ENCODE measurements at places on chromosomes 1 and 21.
A peak's percentile ranks its signal among the peaks of the same experiment; 100 is the strongest.

- no peak for DNase-seq
Measured at GRCh38 chr1:182842265-182842664, 3.1 kb downstream of the DHX9 start.

- no peak for DNase-seq
Measured at GRCh38 chr1:11690397-11691301, 861 bp upstream of the DRAXIN start.

DNA sequence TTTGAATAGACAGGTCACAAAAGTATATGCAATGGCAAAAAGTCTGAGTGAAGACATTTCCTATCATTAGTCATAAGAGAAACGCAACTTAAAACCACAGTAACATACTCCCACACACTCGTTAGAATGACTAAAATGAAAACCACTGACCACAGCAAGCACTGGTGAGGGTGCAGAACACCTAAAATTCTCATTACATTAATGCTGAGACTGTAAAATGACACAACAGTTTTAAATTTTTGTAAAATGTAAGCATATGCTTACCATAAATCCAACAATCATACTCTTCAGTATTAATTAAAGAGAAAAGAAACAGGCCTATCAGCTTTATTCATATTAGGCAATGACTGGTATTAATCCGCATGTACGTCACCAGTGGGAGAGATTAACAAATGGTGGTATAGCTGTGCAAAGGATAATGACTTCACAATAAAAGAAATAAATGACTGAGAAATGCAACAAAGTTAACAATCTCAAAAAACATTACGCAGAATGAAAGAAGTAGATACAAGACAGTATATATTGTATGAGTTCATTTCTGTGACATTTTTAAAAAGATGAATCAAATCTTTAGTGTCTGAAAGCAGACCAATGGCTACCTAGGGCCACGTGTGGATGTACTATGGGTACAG, 253.5 kb downstream of the AKT3 start:
- DNase-seq = no peak

GRCh38 chr1:22253012-22253790, 110.3 kb upstream of the WNT4 start:
- no peak for DNase-seq

DNA sequence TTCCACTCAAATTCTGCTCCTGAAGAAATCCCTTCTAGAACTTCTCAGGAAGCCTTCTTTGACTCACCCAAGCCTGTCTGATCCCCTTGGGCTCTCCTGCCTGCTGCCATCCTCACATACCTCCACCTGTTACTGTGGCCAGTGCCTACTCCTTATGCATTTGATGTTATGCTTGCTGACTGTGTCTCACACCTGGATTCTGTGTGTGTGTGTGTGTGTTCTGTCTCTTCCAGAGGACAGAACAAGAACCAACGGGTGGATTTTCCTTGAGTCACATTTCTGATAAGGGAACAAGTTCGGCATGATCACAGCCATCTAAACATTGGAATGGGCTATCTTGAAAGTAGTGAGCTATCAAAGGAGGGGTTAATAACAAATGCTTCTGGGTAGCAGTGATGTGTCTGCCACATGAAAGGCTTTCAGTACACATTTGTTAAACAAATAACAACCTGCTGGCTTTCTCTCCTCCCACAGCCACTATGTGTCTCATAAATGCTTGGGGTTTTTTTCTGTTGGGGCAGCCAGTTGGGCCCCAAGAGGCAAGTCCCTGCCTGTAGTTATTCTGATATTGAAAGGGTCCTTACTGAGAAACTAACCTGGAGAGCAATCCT, 8.9 kb upstream of the GPR37L1 start:
- no peak for DNase-seq

DNA sequence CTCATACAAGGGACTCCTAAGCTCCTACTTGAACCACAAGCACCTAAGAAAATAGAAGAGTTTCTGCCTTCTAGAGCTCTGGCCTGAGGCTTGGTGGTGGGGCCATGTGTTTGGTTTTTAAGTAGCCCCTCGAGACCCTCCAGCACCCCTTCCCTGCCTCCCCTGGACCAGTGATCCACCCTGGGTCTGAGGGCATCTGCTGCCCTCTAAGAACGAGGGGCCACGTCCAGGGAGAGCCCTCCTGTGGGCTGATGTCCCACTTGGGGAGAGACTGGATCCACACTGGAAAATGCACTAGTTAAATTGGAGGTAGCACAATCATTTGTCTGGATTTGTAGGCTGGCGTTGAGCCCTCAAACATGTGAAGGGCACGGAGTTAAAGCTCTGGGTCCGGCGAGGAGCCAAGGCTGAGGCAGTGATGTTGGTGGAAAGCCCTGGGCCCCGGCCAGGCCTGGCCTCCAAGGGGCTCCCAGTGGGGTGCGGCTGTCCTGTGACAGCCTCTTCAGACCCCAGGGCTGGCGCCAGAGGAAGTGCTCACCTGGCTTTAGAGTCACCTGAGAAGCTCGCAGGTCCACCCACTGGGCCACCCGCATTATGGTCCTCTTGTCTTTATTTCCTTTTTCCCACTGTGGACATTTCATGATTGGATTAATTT, 65.2 kb downstream of the SLC37A1 start:
- peak; percentile 8 for DNase-seq

GRCh38 chr1:66739401-66740157, 12.7 kb upstream of the DYNLT5 start:
- DNase-seq = no peak

DNA sequence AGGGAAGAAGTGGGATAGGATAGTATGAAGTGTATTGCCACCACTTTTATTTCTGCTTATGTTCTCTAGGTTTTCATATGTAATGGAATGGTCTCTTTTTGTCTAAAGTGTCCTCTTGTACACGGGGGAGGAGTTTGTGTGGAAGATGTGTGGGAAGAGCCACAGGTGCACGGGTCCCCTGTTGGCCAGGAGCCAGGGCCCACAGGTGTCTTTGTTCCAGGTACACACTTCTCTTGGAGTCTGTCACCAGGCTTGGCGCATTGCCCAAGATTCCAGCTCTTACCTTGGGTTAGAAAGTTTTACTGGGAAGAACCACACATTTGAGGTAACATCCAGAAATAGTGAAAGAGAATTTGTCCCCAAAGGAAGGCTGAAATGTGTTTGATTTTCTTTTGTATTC, 10.5 kb downstream of the TENT5C start:
- no peak for DNase-seq

DNA sequence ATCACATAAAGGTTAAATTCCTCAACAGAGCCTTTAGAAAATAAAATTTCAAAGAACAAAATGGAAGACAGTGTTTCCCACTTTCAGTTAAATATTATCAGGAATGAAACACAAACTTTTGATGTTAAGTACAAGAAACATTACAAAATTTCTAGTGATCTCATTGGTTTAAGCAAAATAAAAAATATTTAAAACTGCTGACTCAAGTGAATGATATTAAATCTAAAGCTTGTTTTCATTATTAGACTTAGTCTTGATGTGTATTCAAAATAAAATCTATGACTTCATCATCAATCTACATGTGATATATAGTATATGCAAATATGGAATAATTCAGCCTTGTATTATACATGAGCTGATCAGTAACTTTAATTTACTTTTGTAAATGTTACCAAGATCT, 584.9 kb downstream of the PTBP2 start:
- DNase-seq = no peak

DNA sequence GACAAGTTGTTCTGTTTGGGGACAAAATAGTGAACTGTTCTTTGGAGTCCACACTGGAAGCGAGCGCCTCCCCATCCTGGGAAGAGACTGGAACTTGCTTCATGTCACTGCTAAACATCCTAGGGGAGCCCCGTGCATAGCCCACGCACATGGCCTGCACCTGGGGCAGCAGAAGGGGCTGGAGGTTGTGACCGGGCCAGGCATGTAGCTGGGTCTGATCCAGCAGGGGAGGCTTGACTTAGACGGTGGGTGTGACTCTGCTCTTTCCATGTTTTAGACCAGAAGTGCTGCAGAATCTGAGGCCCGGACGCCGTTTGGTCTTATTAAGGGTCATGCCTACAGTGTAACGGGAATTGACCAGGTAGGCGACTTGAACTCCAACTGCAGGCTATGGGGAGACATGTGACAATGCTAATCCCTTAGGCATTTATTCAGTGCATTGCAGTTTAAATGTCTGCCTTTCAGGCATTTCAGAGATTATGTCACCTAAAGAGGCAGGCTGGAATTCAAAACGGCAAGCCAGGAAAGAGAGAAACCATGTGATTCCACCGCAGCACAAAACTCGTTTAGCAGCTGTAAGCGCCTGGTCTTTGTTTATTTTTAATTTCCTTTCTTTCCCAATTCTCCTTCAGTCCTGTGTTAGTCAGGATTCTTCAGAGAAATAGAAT, 21.8 kb downstream of the CAPN9 start:
- no peak for DNase-seq

DNA sequence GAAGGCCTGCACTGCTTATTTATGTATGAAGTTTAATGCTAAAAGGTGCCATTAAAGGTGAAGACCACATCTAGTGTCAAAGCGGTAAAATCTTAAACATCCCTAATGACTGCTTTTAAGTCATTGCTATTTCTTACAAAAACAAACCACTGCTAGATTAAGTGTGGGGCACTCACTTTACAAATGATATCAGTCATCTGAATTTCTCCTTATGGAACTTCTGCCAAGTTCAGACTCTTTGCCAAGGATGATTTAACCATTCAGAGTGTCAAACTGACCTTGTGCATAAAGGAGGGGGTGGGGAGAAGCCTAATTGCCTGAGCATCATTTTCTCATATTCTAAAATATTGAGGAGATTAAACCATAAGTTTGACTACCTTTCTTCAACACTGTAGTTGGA, 271.5 kb downstream of the TGFB2 start:
- no peak for DNase-seq

DNA sequence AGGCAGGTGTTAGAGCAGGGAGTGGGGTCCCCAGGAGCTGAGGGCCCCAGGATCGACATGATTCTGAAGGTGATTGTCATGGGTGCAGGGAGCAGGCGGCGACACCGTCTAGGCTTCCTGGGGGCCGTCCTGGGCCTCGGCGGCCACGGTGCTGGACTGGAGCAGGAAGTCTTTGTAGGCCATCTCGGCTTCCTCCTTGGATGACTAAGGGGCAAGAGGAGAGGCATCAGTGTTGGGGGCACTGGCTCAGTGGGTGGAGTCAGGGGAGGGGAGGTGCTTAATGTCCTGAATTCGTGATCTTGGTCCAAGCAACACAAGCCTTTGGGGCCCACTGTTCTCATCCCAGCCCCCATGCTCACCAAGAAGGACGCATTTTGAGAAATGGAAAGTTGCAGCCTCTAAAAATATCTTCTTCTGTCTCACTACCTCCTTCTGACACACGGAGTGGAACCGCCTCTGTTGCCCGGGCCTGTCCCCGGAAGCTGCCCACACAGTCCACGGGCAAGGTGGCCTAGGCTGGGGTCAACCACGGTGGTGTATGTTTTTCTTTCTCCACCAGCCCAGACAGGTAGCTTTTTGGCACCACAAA, 8.6 kb upstream of the FCMR start:
- DNase-seq = no peak

DNA sequence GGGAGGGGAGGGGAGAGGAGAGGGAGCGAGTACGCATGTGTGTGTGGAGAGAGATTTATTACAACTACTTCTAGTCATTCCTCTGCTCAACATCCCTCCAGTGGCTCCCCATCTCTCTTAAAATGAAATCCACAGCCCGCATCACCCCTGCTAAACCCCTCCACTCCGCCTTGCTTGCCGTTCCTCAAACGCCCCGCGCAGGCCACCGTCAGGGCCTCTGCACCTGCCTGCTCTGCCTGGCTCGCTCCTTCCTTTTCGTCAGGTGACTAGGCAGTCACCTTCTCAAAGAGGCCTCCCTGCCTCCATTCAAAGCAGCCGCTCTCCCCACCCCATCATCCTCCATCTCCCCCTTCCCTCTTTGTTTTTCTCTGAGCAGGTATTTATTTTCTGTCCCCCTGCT, 29.9 kb downstream of the LRRC38 start:
- no peak for DNase-seq

GRCh38 chr1:78303620-78304019, 187.2 kb upstream of the PTGFR start:
- no peak for DNase-seq

GRCh38 chr21:44421901-44422840, 33.1 kb upstream of the LRRC3 start:
- DNase-seq = peak; percentile 22

- no peak for DNase-seq
Measured at GRCh38 chr1:115536279-115536816, 105.4 kb upstream of the VANGL1 start.

DNA sequence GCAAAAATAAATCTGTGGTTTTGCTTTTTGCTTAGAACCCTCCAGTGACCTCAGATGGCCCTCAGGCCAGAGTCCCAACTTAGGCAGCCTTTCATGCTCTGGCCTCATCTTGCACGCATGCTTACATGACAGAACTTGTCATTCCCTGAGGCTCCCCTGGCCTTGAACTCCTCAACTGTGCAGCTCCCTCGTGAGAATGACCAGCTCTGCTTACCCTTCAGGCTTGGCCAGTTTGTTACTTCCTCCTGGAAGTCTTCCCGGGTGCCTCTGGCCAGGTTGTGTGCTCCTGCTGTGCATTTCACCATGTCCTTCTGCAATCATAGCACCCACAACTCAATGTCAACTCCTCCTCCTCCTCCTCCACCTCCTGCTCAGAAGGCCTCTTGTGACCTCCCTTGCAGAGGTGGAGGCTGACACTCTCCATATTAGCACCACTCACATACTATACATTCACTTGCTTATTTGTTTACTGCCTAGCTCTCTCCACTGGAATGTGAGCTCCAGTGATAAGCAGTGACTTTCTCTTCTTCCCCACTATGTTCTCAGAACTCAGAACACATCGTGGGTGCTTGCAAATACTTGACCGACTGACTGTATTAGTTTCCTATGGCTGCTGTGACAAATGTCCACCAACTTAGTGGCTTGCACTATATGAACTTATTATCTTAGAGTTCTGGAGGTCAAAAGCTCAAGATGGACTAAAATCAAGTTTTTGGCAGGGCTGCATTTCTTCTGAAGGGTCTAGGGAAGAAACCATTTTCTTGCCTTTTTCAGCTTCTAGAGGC, 41.9 kb downstream of the RCSD1 start:
- DNase-seq = no peak

Measured in activated naive CD8-positive, alpha-beta T cell treated with anti-CD3 and anti-CD28 coated beads, Interleukin-2, amount 10 ng/mL, durations not matched to agents 7 days and 5 days (primary cell).